ENCODE measurements at places on chromosomes 11 and 22.

DNA sequence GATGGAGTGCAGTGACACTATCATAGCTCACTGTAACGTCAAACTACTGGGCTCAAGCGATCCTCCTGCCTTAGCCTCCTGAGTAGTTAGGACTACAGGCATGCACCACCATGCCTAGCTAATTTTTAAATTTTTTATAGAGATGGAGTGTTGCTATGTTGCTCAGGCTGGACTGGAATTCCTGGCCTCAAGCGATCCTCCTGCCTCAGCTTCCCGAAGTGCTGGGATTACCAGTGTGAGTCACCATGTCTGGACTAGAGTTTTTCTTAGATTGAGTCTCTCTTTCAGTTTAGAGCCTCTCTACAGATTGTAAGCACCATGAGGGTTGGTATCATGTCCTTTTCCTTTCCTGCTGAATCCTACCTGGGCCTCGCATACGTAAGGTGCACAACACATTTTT, 57.3 kb upstream of the ALKBH3 start:
- DNase-seq = no peak

DNA sequence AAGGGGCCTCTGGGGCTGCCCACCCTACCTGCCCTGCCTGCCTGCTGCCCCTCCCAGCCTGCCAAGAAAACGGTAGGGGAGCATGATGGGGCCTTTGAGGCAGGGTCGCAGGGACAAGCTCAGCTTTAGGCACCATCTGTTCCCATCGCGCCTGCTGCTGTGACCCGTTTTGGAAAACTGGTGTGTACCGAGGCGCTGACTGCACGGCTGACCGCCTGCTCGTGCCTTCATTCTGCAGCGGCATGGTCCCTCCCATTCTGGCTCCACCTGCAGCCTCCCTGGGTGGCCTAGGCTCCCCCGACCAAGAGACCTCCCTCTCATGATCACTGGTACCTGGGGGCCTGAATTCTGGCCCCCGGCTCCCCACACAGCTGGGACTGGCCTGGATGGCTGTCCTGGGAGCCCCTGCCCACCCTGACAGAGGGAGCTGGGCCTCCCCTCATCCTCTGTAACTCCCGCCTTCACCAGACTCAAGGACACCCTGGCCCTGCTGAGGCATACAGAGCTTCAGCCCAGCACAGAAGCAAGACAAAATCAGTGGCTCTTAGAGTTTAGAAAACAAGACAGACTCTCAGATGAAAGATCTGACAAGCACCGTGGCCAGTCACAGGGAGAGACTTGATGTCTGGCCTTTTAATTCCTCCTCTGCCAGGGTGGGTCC, 6.5 kb upstream of the MYRF start:
- DNase-seq = no peak

GRCh38 chr11:121024989-121025388, 1.1 kb downstream of the TBCEL start:
- DNase-seq = no peak

DNA sequence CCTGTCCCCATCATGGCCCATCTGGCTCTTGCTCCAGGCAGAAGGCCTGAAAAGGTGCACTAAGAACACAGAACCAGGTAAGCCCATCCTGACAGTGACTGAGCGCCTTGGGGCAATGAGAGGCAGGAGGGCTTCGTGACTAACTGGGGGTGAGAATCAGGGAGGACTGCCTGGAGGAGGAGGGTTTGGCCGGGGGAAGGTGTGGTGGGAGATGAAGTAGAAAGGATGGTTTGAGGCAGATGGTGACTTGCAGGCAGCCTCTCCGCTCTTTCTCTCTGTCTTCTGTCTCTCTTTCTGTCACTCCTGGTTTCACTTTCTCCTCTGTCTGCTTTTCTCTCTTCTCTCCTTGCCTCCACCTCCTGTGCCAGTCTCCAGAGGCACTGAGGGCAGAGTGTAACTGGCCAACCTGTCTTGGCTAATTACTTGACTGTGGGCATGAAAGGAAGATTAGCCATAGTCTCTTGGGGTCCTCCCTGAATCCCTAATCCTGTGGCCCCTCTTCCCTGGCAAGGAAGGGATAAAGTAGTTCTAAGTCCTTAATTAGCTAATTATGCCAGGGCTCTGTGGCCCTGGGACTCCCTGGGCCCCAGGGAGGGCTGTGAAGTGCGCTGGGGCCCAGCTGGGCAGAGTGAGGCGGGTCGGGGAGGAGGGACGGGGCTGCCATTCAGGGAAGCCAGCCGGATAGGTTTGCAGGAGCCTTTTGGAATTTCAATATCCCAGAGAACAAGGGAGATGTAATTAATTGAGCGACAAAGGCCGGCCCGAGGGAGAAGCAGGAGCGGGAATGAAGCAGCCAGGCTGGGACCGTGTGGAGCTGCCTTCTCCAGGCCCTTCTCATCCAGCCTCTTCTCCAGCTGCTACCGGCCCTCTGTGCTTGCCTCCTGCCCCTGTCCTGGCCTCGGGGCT, 61.1 kb downstream of the CACNA1I start:
- DNase-seq = no peak

DNA sequence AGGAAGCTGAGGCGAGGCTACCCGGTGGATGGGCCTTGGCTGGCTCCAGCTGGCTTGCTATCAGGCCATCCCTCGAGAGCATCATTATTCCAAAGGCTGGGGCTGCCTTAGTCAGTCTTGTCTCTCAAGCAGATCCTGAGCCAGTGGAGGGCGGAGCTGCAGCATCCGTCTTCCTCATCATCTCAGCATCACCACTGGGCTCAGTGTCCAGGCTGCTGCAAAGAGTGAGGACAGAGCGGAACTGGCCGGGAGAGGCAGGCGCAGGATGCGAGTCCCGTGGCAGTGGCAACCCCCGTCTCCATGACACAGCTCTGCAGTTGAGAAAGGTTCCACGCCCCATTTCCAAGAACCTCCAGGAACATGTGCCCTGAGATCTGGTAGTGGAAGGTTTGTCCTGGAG, 4.4 kb downstream of the TP53I11 start:
- DNase-seq = no peak

DNA sequence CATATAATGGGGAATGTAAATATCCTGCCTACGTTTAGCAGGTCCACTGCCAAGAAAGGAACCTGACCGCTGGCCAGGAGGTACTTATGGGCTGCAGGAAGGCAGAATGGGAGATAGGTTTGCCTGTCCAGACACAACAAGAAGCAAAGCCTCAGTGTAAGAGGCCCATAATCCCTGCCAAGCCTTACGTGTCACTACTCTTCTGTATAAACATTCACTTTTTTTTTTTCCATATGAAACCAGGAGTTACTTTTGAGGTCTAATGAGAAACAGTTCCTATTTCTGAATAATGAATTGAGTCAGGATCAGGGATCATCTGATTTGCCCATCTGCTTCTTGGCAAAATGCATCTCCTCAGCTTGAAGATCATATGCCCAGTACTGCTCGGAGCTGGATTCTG, 230.2 kb downstream of the NTM start:
- no peak for DNase-seq

GRCh38 chr22:29268511-29269229, 602 bp downstream of the EWSR1 start:
- peak; percentile 45 for DNase-seq

DNA sequence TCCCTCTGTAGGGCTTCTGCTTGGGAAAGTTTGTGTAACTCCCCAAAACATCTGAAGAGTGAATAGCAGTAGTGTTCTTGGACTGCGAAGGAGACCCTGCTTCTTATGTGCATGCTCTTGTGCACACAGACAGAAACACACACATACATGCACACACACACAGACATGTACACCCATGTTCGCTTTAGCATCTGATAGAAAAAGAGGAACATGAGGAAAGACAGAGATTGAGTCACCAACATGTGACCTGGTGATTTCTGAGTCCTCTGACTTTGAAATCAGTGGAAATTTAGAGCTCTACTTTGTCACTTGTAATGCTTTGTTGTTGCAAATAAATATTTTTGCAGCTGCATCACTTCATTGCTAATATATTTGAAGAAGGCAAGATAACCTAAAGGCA, 23.8 kb downstream of the CD44 start:
- DNase-seq = no peak

DNA sequence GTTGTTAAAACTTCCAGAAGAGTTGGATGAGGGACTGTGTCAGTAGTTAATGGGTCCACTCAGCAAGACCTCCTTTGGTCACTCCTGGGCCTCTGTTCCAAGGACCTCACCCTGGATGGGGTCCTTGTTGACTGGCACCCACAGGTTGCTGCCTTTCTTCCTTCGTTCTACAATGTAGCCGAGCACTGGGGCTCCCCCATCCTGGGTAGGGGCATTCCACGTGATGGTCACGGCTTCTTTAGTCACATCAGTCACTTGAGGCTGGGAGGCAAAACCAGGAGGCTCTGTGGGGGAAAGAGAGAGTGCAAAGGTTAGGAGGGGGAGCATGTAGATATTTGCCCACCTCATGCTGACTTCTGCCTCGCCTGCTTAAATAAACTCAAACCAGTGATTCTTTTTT, 12.0 kb downstream of the TMEM86A start:
- no peak for DNase-seq

DNA sequence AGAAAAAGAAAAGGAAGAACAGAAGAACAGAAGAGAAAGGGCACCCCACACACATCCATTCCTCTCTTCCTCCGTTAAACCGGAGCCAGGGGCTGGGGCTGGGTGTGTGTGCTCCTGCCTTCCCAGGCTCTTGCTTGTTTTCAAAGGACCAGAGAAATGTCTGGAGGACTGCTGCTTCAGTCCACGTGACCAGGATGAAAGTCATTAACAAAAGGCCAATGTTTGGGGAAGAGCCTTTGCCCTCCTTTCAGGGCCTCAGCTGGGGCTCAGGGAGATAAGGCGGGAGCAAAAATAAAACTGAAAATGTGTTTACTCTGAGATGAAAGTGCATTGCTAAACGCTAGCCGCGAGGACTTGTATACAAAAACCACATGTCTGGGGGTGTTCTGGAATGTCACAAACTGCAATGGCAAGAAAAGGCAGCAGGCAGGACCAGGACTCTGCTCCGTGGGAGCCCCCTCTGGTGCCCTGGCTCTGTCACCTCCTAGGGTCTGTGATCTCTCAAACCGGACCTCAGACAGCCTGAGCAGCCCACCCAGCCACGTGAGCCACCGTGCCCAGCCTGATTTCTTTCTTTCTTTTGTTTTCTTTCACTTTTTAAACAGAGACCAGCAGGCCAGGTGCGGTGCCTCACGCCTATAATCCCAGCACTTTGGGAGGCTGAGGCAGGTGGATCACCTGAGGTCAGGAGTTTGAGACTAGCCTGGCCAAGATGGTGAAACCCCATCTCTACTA, 31.6 kb upstream of the MYH9 start:
- no peak for DNase-seq
